IMR-90 (cell line): ENCODE measurements at places on chromosomes 16 and 17. TPM values are rescaled to one million over a fixed set of nuclear protein-coding genes. Genes with fewer than 3 reads are reported as not detected.

GRCh38 chr16:73526011-73526804 is 478.3 kb upstream of the ZFHX3 start:
- no peak for DNase-seq

DNA sequence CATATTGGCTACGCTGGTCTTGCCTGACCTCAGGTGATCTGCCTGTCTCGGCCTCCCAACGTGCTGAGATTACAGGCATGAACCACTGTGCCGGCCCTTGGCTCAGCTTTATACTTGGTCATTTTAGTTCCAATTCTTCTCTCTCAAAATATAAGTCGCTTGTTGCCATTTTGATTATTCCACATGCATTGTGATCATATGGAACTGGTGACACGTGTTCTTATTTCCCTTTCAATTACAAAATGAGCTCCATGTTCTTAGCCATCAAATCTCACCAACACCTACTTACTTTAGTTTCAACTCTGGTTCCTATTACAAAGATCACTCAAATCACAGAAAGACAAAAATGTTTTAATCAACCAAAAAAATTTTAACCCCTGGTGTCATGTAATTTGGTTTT is 1711.7 kb downstream of the TP53TG3F start:
- no peak for DNase-seq

CCDC40 gene
- 0.90 and 1.9 TPM in 2 replicates for total RNA-seq

CYB561 gene
- 1.1 and 2.5 TPM in 2 replicates for total RNA-seq
